ENCODE measurements at places on chromosomes 3 and 15.

GRCh38 chr15:62491642-62492041, 326.6 kb upstream of the C2CD4B start:
- no peak for DNase-seq

GRCh38 chr3:83670416-83670815, 1288.4 kb upstream of the CADM2 start:
- DNase-seq = no peak

GRCh38 chr15:73303636-73304035, 65.1 kb downstream of the HCN4 start:
- DNase-seq = no peak

- no peak for DNase-seq
Observed at GRCh38 chr15:91498749-91499062, 354.8 kb upstream of the SLCO3A1 start.

- no peak for DNase-seq
Observed at GRCh38 chr3:72042397-72043203, 257.7 kb upstream of the PROK2 start.

- no peak for DNase-seq
Observed at GRCh38 chr15:77096138-77096537, 25.2 kb upstream of the TSPAN3 start.

DNA sequence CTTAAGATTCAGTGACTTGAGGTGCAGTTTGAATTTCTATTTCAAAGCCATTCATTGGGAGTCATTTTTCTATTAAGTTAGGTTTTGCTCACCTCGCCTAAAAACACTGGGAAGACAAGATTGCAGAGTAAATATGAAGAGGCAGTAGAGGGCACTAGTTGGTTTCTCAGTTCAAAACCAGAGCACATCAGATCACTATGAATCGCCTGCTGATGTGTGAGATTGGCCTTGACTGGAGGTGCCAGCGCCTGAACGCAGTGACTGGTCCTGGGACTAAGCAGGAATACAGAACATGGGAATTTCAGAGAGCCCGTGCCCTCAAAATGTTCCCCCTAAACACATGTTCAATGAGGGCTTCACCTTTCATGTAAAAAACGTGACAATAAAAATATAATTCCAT, 229.0 kb downstream of the ITPR1 start:
- DNase-seq = no peak

DNA sequence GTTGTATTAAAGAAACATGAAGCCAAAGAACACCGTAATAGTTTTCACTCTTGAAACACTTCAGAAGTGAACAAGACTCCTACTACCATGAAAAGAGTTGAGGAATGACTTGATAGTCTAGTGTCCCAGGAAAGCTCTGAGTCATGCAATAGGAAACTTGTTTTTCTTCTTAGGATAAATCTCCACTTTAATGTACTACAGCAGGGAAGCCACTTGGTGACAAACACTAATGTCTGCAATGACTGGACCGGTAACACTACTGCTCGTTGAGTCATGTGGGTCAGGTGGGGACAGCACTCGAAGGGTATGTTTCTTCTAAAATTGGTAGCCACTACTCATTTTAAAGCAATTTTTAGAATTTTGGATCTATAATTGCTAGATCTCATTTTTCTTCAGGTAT, 291.7 kb upstream of the CNTN3 start:
- DNase-seq = no peak

DNA sequence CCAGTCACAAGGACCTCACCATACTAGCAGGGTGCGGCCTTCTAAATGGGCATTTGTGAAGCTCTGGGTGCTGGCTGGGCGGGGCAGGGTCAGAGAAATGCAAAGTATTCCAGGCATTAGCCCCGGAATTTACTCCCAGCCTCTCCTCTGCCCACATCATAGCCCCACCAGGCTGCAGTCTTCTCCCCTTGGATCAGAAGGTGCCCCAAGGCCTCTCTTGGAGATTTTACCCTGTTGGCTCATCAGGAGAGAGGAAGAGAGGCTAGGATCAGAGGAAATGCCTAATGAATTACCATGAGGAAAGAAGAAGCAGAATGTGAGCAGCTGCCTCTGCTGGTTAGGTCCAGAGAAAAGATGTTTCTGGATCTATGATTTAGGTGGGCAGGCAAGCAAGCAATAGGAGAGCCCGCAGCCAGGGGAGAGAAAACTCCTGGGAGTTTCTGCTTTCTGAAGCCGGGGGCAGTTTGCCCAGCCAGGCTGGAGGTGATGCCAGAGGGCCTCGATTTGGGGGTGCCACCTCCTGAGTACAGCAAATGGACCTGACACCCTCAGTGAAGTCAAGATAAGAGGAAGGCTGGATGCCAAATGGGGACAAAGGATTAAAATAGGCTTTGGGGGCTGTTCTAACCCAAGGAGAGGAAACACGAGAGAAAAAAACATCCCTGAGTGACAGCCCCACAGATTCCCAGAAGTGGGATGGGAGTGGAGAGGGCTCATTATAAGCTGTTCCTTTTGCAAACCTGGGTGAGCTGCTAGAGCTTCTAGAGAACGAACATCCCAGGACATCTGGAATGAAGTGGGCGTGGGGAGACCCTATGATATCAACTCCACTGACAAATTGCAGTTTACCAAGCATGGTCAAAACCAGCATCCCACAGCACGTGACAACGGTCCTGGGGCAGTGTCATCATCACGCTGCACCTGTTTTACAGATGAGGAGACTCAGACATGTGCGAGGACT, 65.4 kb downstream of the BDH1 start:
- no peak for DNase-seq

DNA sequence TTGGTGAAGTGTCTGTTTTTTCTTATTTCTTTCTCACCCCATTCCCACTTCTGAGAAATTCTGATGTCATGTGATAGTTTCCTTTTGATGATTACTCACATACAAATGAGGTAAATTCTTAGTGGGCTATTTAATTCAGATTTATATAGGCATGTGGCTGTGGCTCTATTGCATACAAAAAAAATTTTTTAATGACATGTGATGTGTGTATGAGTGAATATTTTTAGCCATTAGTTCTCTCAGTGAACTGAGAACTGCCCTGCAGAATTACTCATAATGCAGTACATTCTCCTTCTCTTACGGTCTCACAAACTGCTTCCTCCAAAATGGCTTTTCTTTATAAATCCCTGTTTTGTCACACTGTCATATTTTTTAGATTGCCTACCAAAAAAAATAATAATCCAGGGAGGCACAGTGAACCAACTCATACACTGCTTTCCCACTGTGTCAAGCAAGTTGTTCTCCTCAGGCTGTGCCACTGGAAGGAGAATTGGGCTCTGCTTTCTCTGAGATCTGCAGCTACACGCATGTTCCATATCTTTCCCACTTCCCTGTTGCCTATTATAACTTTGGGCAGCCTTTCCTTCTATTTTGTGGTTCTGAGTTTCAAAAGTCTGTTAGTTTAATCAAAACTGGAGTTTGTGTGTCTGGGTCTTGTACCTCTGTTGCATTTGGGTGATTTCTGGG, 415.7 kb upstream of the THBS1 start:
- no peak for DNase-seq

DNA sequence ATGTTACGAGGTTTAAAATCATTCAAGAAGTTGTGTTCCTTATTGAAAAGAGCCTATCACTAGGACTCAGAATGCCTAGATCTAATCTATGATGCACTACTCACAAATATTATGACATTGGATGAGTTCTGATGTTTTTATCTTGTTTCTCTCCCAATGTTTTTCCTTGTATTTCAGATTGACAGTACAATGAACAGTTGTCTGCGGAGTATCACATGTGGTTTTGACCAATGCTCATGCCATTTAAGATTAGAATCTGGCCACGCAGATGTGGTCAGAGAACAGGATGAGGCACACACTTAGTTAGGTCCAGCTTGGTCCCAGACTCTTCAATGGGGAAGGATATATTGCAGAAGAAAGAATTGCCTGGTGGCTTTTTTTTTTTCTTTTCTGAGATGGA, 25.6 kb upstream of the CCDC50 start:
- DNase-seq = no peak

DNA sequence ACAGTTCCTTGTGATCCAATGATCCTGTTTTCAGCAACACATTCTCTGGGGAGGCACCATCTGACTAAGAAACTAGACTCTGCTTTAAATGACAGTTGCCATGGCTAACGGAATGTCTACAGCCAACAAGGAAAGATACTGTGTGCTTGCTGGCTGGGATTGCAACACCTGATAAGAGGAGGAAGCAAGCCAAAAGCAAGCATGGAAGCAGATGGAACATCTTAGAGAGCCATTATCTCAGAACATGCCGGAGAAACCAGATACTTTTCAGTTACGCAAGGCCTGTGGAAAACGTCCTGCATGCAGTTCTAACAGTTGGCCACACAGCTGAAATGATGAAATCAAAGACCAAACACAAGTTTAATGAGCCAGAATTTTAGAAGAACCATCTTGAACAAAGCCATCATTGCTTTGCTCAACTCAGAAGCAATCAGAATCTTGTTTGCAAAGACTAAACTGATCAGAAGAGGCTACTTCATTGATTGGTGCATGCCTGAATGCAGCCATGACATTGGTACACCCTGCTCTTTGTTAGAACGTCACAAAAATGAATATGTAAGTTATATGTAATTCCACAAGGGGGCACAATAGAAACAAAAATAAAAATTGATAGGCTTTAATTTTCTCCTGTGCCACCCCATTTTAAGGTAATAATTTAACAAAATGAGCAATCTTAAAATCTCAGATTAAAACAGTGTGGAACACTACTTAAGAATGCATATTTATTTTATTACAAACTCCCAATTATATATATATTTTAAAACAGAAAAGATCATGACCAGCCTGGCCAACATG, 50.8 kb downstream of the GXYLT2 start:
- DNase-seq = no peak

DNA sequence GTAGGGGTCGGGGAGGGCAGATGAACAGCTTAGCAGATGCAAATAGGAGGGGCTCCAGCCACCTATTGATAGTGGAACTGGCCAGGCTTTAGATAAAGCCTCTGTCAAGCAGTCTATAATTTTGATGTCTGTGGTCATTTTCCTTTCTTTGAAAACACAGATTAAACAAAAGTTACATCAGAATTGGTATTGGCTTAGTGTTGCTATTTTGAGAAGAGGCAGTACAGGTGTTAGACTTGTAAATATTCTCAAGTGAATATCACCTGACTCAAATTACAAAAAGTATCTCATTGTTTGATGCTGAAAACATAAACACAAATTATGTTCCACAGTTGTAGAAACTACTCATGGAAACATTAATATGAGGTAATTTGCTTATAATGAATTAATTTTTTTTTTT, 18.1 kb downstream of the GHRL start:
- no peak for DNase-seq

DNA sequence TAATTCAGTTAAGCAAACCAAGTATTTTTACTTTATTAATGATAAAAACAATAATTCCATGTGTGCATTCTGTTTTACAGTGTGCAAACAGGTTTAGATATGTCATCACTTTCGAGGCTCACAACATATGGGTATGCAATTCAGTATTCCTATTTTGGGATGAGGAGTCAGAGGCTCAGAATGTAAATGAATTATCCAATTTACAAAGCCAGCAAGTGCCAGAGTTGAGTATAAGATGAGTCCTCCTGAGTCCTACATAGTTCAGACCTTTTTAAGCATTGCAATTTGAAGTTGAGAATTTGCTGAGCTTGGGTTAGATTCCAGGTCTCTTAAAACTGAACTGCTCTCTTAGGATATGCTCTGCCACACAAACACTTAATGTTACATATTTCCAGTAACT, 424.2 kb upstream of the ROBO2 start:
- no peak for DNase-seq

DNA sequence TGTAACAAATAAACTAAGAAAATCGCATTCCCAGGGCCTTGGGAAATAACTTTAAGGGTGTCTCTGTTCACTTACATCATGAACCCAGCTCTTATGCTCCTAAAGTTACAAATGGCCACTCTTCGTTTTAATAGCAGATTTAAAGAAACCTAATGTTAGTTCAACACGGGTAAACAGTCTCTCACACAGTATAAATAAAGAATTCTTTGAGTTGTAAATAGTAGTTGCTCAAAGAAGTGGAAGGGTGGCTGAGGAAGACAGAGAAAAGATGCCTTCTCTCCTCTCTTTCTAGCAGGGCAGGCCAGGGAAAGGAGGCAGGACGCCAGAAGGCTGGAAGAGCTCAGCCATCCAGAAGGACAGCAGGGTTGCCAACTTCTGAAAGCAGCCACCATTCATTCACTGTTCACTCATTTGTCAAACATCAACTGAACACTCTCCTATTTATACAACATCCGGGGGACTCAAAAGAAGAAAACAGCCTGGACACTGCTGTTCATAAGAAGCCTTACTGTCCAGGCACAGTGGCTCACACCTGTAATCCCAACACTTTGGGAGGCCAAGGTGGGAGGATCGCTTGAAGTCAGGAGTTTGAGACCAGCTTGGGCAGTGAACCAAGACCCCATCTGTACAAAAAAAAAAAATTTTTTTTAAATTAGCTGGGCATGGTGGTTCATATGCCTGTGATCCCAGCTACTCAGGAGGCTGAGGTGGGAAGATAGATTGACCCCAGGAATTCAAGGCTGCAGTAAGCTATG, 47.3 kb downstream of the WWTR1 start:
- no peak for DNase-seq

GRCh38 chr3:43388915-43389314, 102.6 kb downstream of the SNRK start:
- no peak for DNase-seq

- DNase-seq = peak; percentile 33
Observed at GRCh38 chr15:25810631-25811091, 52.5 kb downstream of the ATP10A start.

DNA sequence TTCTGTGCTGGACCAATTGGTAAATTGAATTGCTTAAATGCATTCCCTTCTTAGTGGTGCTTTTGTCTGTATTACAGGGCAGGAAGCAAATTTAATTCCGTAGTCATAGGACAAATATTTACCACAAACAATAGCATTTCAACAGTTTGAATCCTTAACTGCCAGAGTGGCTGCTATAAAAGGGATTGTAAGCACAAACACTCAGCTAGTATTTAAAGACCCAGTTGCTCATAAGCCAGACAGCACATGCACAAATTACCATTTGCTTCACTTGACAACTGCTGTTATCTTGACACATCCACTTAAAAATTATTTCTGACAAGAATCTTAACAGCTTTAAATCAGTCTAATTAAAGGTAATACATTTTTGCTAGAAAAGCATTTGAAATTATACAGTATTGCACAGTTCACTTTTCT, 490.2 kb upstream of the ADAMTS9 start:
- DNase-seq = no peak

- no peak for DNase-seq
Observed at GRCh38 chr3:159252772-159253384, 451.0 kb downstream of the MFSD1 start.

GRCh38 chr3:106816838-106817237, 560.4 kb upstream of the CCDC54 start:
- no peak for DNase-seq

DNA sequence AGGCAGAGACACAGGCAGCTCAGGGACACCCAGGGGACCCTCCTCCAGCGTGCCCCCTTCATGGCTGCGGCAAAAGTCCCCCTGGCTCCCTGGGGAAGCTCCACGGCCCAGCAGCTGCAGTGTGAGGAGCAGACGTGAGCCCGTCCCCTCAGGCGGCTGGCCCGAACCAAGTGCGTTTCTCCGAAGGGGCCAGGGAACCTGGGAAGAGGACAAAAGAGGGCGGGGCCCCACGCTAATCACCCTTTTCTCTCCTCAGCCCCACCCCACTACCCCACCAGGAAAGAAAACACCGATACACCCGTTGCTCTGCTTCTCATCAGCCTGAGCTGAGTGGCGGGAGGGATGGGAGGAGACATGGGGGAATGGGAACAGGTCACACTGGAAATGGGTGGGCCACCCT, at the start of gene MUC4:
Gene MUC4 (minus strand): TSS at position 174 of the 400 bp plus-strand sequence. CDS start 112 bp downstream, at position 62.
- DNase-seq = no peak

Measured in activated CD4-positive, alpha-beta T cell treated with anti-CD3 and anti-CD28 coated beads, Interleukin-2, amount 50 U/mL, for 1 hour (primary cell).